ENCODE measurements at places on chromosomes 3 and 15. TPM values are rescaled to one million over a fixed set of nuclear protein-coding genes. Genes with fewer than 3 reads are reported as not detected.

SOX14 gene
- not detected for total RNA-seq

CHRM5 gene
- not detected for total RNA-seq

SUSD5 gene
- total RNA-seq: not detected

PLA2G4F gene
- total RNA-seq: not detected

GHSR gene
- not detected for total RNA-seq

AADACL2 gene
- total RNA-seq: not detected

PPP4R2 gene
- total RNA-seq: 236 TPM

GUCA1C gene
- total RNA-seq: not detected

CLDN16 gene
- 0.24 TPM for total RNA-seq

BRPF1 gene
- 10.0 TPM for total RNA-seq

ERC2 gene
- total RNA-seq: 0.22 TPM

C3orf85 gene
- not detected for total RNA-seq

TERC gene
- total RNA-seq: 8.4 TPM

MESP1 gene
- total RNA-seq: not detected

UPK1B gene
- total RNA-seq: not detected

C3orf20 gene
- total RNA-seq: 0.04 TPM

PLCH1 gene
- 3.0 TPM for total RNA-seq

AADAC gene
- total RNA-seq: 1.5 TPM

WDR72 gene
- total RNA-seq: 0.60 TPM

KBTBD13 gene
- total RNA-seq: not detected

C3orf49 gene
- total RNA-seq: not detected

TUSC7 gene
- not detected for total RNA-seq

ECE2 gene
- total RNA-seq: not detected

COL7A1 gene
- total RNA-seq: 2.7 TPM

SERINC4 gene
- not detected for total RNA-seq

OR5H6 gene
- total RNA-seq: not detected

SHC4 gene
- 0.04 TPM for total RNA-seq

KCNMB3 gene
- 2.4 TPM for total RNA-seq

CAV3 gene
- total RNA-seq: not detected

ASTE1 gene
- 7.9 TPM for total RNA-seq

GP5 gene
- total RNA-seq: not detected

TMC3 gene
- not detected for total RNA-seq

ANP32A gene
- 206 TPM for total RNA-seq

COLQ gene
- total RNA-seq: not detected

ZKSCAN7 gene
- 3.8 TPM for total RNA-seq

FANCD2OS gene
- not detected for total RNA-seq

UTS2B gene
- total RNA-seq: 0.46 TPM

STAB1 gene
- 0.28 TPM for total RNA-seq

TM4SF18 gene
- not detected for total RNA-seq

TMEM45A gene
- 14.8 TPM for total RNA-seq

NBEAL2 gene
- total RNA-seq: 9.7 TPM

GOLGA8G gene
- total RNA-seq: not detected

FBXO40 gene
- total RNA-seq: not detected

GOLGA8O gene
- total RNA-seq: not detected

ZNF445 gene
- total RNA-seq: 11.8 TPM

ADPRH gene
- not detected for total RNA-seq

PLOD2 gene
- 65.4 TPM for total RNA-seq

DLEC1 gene
- total RNA-seq: not detected
